ENCODE measurements at places on chromosomes 6 and 20.

- DNase-seq = no peak
These were observed 61.9 kb downstream of the ESR1 start for GRCh38 chr6:151869345-151869744.

DNA sequence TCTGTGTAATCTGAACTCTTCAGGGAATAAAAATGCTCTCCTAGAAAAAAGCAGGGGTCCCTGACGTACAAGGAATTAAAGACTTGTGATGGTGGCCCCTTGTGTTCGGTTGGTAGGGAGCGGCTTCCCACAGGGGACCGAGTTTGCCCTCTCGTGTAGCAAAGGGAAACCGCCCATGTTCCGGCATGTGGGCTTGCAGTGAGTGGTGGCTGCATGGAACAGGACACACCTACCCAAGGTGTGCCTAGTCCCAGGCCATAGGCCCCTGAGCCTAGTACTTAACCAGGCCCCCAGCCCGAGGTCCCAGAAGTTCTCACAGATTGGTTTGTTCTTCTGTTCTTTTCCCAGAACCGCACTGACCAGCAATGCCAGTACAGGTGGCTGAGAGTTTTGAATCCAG, 15.5 kb downstream of the MYBL2 start:
- no peak for DNase-seq

- DNase-seq = no peak
These were observed 915 bp downstream of the PRRC2A start for GRCh38 chr6:31621320-31621939.

GRCh38 chr6:53031281-53031680, 33.9 kb upstream of the FBXO9 start:
- no peak for DNase-seq

DNA sequence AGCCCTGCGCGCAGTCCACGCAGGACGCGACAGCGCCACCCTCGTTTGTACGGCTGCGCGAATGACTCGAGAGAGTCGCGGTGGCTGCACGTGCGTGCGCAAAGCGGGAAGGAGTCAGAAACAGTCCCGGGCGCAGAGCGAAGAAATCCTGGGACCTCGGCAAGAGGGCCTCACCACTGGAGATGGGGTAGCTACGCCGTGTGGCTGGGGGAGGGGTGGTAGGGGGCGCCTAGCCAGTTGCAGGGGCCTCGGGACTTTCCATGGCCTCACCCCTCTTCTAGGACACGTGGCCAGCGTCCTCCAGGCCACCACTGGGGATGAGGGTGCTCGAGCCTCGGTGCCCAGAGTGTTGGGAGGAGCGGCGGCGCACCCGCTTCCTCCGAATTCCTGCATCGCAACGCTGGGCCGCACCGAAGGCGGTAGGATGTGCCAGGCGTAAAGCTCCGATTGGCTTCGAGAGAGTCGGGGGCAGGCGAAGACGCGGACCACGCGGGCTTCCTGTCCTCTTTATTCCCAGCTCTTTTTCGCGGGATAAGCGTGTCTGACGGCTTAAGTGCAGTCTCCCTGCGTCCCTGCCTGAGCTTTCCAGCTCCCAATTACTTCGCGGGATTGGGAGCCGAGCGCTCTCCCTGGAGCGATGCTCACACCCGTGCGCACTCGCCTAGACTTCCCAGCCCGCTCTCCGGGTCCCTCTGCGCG, 38.7 kb downstream of the NCR2 start:
- DNase-seq = no peak

- DNase-seq = no peak
These were observed 18.6 kb upstream of the BCAS4 start for GRCh38 chr20:50776122-50776817.

GRCh38 chr6:37777272-37777834, 42.2 kb upstream of the ZFAND3 start:
- DNase-seq = no peak

- no peak for DNase-seq
These were observed 49.8 kb downstream of the MAP3K7 start for GRCh38 chr6:90537027-90537426.

- DNase-seq = no peak
These were observed 30.2 kb upstream of the NNAT start for GRCh38 chr20:37490663-37491350.

- DNase-seq = no peak
These were observed 112.2 kb upstream of the GRIK2 start for GRCh38 chr6:101281266-101281665.

DNA sequence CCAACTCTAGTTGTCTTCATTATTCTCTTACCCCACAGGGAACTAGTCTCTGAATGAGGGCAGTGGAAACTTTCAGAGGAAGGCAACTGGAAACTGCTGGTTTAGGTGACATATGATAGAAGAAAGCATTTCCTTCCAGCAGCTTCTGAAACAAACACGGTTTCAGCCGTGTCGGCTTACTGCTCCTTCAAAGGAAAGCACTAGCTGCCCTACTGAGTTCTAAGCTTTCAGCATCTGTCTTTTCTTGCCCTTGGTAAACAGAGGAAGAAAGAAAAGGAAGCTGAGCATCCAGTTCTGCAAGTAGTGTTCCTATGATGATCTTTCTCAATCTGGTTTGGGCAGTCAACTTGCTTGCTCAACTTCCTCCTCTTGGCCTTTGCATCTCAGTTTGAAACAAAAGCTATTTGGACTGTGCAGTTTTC, 117.5 kb upstream of the CEP85L start:
- DNase-seq = no peak

- no peak for DNase-seq
These were observed 7.4 kb downstream of the SENP6 start for GRCh38 chr6:75608956-75609533.

DNA sequence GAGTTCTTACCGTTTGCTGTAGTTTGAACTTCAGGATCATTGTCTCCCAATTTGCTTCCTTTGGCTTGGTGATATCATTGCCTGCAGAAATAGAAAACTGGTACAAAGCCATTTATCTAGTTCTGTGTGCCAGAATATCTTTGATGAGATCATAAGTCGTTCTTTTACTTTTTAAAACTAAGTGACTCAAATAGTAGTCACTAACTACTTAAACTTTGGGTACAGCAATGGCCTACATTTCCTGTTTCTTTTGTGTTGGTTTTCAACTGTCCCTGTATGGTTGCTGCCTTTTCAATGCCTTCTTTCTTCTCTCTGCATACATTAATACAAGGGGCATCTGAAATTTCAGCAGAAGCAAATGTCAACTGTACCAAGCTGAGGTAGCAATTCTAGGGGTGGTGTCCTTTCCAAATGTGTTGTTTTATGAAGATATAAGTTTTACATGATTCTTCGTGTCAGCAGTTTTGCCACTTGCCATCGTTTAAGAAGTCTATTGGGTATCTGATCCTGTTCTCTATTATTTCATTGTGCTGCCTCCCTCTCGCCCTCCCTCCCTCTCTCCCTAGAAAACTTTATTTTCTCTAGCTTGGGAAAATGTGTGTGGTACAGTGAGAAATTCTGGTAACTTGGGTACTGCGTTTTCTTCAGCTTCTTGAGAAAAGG, 238.5 kb downstream of the FARS2 start:
- no peak for DNase-seq

DNA sequence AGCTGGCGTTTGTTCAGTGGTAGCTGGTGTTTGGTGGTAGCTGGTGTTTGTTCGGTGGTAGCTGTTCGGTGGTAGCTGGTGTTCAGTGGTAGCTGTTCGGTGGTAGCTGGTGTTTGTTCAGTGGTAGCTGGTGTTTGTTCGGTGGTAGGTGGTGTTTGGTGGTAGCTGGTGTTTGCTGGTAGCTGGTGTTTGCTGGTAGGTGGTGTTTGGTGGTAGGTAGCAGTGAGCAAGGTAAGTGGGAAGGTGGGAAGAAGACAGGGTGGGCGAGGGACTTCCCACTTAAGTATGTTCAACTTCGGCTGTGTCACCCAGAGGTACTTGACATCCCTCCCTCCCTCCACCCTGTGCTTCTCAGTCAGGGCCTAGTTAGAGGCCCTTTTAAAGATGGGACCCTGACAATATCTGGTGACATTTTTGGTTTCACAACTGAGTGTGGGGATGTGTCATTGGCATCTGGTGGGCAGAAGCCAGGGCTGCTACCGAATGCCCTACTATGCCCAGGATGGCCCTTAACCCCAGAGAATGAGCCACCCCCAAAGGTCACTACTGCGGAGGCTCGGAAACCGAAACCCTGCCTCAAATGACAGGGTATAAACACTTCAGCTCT, 47.3 kb downstream of the BMP7 start:
- no peak for DNase-seq

DNA sequence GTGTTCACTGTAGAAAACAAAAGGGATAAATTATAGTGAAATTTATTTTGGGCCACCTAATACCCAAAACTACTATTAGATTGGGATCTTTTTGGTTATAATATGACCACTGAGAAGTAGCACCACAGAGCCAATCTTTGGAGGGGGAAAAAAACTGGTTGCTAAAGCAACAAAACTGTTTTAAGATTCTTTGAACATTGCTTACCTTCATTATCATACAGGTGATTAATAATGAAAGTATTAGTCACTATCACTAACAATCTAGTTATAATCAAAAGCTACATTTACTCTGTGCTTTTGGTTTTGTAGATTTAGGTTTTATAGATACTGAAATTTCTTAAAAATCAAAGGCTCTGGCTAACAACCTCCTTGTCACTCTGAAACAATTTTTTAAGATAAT, 31.7 kb downstream of the STX7 start:
- no peak for DNase-seq

GRCh38 chr6:139776041-139776440, 401.6 kb upstream of the CITED2 start:
- DNase-seq = no peak

DNA sequence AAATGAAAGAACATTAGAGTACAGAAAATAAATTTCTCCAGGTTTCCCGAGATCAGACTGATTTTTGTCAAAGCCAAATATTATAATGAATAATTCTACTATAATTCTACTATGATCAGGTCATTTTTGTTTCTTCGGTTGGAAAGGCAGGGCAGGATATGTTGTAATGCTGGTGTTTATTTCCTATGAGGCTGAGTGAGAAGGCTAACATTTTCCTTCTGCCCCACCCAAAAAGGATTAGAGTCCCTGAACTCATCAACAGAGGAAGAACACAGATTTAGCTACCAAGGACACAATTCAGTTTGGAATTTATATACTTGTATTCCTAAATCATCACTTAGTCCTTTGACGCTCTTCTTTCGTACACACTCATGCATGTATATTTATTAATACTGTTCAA, 318.9 kb downstream of the SYNE1 start:
- DNase-seq = no peak

GRCh38 chr20:41032271-41032670, 3.6 kb downstream of the TOP1 start:
- no peak for DNase-seq

DNA sequence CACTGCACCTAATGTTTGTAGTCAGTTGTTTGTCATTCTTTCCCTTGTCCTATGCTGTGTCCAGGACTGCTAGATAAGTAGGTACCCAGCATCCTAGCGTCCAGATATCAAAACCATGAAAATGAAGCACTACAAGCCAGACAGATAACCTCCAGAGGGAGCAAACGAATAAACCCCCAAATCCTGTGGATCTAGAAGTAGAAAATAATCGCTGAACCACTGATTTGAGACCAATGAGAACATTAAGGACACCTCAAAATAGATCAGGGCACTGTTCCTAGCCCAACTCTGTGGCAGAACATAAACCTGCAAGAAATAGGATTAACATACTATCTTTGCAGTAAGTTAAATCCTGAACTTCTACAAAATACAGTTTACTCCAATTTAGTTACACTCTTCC, 1.1 kb upstream of the KLHL32 start:
- no peak for DNase-seq

DNA sequence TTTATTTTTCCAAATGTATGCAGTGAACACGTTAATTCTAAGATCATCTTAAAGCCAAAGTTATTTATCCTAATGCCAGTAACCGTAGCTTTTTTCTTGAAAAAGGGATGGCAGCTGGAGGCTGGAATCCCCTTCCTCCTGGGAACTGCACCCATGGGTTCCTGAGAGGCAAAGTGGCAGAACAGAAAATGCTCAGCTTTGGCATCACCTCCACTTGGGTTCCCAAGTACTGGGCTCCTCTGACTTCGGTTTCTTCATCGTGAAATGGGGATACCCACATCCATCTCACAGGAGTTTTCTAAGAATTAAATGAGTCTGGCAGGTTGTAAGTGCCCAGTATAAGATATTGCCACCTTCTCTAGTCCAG, 6.2 kb upstream of the DDX43 start:
- no peak for DNase-seq

- no peak for DNase-seq
These were observed 4.6 kb downstream of the CYP24A1 start for GRCh38 chr20:54168961-54169862.

DNA sequence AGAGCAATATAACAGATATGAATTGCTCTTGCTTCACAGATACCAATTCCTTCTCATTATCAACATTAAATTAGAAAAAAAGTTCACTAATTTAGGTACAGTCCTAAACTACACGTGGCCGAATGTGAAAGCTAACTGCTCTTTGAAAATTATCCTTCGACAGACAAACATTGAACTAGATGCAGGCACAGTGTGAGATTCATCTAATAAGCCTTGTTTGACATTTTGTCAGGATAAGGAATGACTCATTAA, 1.1 kb downstream of the FAM184A start:
- DNase-seq = no peak

- no peak for DNase-seq
These were observed 62.2 kb upstream of the FABP7 start for GRCh38 chr6:122717350-122717749.

DNA sequence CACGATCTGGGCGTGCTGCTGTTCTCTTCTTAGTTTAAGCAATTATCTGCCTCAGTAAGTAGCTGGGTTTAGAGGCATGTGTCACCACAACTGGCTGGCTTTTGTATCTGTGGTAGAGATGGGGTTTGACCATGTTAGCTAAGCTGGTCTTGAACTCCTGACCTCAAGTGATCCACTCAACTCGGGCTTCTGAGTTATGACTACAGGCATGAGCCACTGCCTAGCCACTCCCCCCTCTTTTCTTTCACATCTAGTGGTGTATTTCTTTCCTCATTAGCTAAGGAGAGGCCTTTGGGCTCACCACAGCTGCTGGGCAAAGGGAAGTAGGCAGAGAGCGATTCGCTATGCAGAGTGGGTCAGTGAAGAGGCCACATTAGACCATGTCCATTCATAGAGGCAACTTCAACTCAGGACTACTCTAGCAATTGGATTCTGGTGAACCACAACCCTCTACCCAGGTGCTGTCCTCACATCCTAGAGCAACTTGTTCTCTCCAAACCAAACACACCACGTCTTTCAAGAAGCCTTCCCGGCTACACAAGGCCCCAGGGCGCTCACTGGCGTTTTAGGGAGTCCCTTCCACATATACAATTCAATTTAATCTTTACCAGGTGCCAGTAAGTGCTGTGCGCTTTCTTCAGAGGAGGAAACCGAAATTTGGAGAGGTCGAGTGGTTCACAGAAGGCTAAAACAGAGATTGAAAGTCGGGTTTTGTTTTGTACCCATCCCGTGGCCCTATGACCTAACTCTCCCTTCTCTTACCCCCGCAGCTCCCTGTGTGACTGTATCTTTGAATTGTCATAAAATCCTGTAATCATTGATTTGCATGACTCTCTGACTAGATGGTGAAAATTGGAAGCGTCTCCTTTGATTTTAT, 26.5 kb upstream of the GFOD1 start:
- no peak for DNase-seq
